Stimulated activated CD4-positive, alpha-beta T cell treated with anti-CD3 and anti-CD28 coated beads, Interleukin-12 subunit alpha, Interleukin-12 subunit beta, amount 100 ng/mL, for 24 hours (primary cell): ENCODE measurements at places on chromosomes 13 and 19.
A peak's percentile ranks its signal among the peaks of the same experiment; 100 is the strongest.

DNA sequence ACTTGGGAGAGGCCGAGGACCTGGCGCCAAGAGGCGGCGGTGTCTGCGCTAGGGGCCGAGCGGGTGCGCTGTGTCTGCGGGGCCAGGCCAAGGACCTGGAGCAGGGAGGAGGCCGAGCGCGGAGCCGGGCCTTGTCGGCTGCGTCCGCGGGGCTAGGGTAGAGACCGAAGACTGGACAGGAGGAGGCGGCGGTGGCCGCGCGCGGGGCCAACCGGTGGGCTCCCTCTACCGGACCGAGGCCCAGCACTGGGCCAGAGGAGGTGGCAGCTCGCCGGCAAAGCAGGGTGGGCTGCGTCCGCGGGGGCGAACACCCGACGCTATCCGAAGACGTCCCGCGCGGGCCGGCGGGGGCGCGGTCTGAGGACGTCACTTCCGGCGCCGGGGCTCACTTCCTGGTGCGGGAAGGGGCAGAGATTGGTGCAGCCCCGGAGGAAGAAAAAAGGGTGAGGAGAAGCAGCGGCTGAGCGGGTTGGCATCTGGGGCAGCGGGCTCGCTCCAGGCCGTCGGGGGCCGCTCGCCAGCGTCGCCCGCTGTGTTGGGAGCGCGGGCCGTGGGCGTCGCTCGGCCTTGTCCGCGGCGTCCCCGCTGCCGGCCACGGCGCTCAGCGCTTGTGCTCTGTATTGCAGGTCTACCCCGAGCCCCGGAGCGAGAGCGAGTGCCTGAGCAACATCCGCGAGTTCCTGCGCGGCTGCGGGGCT is 38.3 kb downstream of the ARHGEF7 start:
- DNase-seq = peak; percentile 91

DNA sequence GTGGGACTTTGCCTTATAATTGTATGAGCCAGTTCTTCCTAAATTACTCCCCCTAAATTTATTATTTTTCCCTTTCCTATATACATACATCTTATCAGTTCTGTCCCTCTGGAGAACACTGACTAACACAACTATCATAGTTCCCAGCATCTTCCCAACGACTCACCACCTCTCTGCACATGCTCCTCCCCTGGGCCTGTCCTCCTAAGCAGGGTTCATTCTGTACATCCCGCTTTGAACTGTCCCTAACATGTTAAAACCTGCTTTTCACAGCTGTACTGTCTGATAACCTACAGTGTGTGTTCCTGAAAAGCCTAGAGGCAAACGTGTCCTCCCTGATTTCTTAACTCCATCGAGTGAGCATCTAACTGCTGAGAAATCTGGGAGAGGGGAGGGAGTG is 141.7 kb downstream of the EFNB2 start:
- no peak for DNase-seq

GRCh38 chr19:29491995-29492577 is 33.7 kb upstream of the VSTM2B start:
- no peak for DNase-seq

GRCh38 chr19:35959040-35959967 is 23.1 kb downstream of the LRFN3 start:
- DNase-seq = peak; percentile 43

DNA sequence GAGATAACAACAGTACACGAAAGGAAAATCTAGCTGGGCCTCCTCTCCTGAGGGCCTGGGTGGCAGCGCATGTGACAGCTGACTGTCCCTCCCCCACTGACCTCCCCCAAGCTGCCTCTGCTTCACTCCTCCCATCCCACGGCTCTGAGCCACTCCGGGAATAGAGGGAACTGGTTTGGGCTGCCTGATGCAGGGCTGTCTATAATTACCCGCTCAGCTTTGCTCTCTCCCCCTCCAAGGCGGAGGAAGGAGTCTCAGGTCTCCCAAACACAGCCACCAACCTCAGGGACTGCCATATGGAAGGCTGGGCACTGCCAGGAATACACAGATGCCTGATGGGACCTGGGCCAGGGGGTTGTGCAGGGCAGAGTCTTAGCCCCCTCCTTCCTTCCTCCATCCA is 7.9 kb downstream of the NAPA start:
- DNase-seq = no peak

DNA sequence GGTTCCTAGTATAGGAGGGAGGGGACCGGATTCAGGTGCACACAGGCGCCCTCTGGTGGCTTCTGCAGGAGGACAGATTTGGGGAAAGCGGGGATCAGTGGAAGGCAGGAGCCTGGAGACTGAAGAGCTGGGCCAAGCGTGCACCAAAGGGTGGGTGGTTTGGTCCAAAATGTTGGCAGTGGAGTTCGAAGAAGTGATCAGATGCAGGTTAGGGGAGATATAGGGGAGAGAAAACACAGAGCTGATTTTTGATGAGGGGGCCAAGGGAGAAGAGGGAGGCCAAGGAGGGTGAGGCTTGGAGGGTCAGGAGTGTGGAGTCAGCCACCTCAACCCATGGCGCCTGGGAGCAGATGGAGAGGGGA is 6.8 kb upstream of the CARM1 start:
- DNase-seq = peak; percentile 86

GRCh38 chr19:38385804-38386257 is 2.0 kb downstream of the GGN start:
- DNase-seq = no peak

DNA sequence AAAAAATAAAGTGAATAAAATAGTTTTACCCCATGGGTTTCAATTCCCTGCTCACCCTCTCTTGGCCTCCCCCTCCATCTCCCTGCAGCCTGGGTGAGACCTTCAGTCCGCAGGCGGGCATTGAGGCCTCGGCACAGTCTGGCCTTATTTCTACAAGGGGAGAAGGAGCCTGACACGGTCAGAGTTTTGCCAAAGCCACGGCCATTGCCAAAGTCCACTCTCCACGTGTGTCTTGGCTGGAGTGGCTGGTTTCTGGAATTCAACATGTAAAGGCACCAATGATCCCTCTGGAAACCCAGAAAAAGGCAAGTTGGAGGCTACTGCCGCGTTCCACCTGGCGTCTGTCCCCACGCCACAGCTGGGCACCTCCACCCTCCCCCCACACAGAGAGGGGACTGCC is 43.4 kb upstream of the SPACA7 start:
- DNase-seq = no peak

DNA sequence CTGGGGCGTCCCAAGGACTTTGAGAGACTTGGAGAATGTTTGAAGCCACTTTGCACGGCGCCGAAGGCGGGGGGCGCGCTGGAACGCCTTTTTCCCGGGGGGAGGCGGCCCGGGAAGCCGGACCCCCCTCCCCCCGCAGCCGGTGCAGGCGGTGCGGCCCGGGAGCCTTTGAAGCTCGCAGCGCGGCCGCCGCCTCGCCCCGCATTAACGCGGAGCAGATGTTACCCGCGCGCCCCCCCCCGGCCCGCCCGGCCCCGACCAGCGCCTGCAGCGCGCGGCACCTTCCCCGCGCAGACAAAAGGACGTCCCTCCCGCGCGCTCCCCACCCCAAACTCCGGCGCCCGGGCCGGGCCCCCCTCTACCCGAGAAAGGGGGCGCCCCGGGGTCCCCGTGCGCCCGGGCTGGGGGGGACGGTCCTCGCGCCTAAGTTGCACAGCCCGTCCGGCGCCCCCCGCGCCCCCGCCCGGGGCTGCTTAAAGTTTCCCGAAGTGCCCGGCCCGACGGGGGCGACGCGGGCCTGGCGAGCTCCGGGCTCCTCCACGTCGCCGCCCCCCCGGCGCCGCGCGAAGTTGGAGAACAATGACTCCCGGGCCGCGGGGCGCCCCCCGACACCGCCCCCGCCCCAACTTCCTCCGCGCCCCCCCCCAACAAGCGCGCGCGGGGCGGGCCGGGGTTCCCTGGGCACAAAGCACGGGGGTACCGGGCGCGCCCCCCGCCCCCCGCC is 685 bp downstream of the TCF3 start:
- no peak for DNase-seq

DNA sequence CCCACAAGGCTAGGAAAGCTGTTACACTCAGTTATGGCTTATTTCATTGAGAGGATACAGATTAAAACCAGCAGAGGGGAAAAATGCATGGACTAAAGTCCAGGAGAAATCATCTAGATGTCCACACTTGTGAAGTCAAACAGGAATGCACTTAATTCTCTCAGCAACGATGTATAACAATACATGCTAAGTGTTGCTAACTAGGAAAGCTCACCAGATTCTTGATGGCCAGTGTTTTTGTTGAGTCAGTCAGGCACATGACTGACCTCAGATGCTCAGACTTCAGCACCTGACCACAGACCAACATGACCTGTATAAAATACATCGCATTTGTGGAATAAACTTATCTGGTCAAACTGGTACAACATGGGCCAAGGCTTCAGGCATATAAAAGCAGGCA is 470.2 kb upstream of the PRR20A start:
- no peak for DNase-seq

DNA sequence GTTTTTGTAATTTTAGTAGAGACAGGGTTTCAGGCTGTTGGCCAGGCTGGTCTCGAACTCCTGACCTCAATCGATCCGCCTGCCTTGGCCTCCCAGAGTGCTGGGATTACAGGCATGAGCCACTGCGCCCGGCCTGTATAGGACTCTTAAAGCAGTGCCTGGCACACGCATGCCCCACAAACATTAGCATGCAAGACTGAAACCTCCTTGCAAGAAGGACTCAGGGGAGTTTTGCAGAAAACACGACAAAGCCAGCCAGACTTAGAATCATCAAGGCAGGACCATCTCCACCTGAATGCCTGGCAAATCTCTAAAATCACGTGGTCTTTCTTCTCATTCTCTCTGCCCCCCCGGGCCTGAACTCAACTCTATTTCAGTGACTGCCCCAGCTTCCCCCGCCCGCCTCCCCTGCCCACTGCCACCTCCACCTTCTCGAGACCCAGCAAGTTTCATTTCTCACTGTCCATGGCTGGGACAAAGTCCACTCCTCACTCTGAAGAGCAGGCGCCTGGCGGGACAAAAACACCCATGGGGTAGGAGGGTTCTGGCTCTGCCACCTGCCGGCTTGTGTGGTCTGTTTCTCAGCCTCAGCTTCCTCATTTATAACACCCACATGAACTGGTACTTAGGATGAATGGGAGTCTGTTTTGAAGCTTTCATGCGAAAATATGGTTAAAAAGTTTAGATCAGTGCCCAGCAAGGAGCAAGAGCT is 2.4 kb downstream of the TICAM1 start:
- no peak for DNase-seq

GRCh38 chr13:94256721-94257120 is 222.8 kb downstream of the DCT start:
- no peak for DNase-seq

GRCh38 chr13:57629821-57630235 is 1.7 kb upstream of the PCDH17 start:
- no peak for DNase-seq

DNA sequence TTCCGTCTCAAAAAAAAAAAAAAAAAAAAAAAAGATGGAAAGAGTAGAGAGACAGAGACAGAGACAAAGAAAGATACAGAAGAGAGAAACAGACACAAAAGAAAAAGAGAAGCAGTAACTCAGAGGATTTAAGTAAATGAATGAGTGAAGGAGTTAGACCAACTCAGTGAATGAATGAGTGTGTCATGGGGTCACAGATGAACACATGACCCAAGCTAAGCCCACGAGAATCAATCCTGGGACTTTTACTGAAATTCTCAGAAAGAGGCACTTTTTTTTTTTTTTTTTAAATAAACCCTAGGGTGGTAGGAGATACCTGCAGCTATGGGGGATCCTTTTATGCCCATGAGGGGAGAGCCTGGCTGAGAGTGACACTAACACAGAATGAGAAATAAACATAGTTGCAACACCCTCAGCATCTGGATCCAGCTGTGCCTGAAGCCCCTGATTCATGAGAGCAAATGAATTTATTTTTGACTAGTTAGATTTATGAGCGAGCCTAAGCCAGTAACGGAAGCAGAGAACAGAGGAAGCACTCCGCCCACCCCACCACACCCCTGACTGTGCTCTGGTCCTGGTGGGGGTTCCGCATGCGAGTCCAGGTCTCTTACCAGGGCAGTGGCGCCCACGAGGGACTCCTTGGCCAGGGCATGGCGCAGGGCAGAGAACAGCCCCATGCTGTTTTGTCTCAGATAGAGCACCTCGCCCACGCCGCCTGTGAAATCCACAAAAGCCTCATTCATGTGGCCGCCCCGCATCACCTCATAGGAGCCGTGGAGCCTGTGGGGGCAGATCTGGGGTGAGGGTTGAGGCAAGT is 4.6 kb downstream of the CAPN12 start:
- DNase-seq = no peak

- no peak for DNase-seq
Measured at GRCh38 chr19:15871570-15871969, 26.3 kb downstream of the CYP4F2 start.

- DNase-seq = no peak
Measured at GRCh38 chr19:47351548-47351947, 2.4 kb downstream of the DHX34 start.

DNA sequence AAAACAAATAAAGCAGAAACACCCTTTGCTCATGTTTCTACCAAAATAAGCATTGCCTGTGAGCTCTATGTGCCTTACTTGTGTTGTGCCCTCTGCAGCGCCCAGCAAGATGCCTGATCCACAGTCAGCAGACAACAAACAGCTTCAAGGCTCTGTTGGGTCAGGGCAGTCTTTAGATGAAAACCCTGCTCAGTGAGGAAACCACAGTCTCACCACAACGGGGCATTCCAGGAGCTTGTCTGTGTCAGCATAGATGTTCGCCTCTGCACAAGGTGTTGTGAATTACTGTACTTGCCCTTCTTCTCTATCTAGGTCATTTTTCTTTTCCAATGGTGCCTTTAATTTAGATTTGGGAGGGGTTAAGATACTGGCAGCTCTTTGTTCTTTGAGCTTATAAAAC is 251.9 kb downstream of the COL4A1 start:
- no peak for DNase-seq

DNA sequence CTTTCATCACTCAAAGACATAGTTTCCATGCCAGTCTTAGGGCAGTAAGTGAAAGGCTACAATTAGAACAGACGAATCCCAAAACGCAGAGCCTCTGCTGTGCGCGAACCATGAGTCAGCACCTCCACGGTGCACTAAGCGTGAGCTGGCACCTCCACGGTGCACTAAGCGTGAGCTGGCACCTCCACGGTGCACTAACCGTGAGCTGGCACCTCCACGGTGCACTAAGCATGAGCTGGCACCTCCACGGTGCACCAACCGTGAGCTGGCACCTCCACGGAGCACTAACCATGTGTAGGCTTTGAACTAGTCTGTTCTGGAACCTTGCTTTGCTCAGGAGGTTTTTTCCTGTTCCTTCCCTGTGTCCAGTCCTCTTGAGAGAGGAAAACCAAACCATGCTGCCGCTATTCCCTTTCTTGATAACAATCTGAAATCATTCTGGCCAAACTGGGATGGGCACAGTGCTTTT is 120.6 kb downstream of the IRS2 start:
- no peak for DNase-seq

GRCh38 chr13:71867131-71867814 is at the start of gene DACH1:
Gene DACH1, minus strand, starts transcription at chr13:71867204.
- DNase-seq = no peak

DNA sequence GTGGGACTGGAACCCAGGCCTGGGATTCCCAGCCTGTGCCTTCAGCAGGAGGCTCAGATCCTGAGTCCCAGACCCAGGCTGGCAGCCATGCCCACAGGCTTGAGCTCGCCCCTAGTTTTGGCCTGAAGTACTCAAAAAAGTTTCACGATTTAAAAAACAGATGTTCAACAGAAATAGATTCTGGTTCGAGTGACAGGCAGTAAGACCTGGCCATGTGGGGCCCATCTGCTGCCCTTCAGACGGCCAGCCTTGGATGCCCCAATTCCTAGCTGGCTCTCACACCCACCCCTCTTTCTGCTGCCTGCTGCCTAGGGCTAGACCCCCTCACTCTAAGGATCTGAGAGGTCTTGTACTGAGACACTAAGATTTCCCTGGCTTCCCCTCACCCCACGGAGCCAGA is 2.8 kb upstream of the DMPK start:
- no peak for DNase-seq

- DNase-seq = no peak
Measured at GRCh38 chr13:93296584-93296983, 70.0 kb downstream of the GPC6 start.
